SIG-M5 (cell line): ENCODE measurements at places on chromosomes 12 and 14.

GRCh38 chr14:60153991-60154390 is 11.2 kb downstream of the DHRS7 start:
- DNase-seq, result no peak

DNA sequence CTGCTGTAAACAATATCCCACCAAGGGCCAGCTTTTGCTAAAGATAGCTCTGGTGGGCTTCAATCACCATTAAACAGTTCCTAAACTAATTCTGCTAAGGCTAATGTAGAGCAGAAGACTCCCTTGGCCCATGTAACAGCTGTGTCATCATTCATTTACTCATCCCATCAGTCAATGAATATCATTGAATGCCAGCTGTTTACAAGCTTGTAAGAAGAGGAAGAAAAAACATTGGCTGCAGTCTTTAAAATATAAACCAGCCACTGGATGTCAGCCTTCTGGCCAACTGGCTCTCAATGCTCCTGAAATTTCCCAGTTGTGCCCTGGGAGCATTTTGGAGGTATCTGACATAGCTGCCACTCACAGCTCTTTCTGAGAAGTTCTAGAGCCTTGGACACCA is 18.0 kb upstream of the MAP3K9 start:
- DNase-seq, result no peak

DNA sequence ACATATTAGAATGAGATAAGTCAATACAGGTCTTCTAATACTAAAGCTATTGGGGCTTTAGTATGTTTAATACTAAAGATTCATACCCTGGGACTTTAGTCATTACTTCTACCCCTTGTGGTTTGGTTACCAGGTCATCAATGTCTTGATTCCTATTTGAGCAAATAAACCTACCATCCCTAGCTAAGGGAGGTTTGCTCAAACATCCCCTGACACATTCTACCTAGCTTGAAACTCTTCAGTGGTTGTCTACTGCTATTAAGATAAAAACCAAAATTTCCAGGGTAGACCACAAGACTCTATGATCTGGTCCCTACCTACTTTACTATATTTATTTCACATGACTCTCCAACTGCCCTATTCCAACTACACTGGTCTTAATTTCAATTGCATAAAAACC is 7.3 kb upstream of the C2CD5 start:
- DNase-seq, result no peak

DNA sequence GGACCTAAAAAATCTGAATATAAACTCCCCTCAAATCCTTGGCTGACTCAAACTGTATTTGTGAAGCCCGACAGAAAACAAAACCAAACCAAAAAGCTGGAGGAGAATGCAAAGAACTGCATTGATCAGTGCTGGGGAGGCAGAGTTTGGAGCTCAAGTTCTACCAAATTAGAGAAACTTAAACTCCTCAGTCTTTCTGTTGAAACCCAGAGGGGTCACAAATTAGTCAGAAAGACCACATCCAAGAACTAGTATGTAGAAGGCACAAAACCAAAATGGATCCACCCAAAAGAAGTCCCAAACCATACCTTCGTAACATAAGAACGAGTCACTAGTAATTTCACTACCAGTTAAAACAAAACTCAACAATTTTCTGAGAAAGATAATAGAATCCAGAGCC is 15.3 kb upstream of the PRKAB1 start:
- no peak for DNase-seq

GRCh38 chr12:72219937-72220336 is 52.2 kb upstream of the TRHDE start:
- DNase-seq, result no peak

DNA sequence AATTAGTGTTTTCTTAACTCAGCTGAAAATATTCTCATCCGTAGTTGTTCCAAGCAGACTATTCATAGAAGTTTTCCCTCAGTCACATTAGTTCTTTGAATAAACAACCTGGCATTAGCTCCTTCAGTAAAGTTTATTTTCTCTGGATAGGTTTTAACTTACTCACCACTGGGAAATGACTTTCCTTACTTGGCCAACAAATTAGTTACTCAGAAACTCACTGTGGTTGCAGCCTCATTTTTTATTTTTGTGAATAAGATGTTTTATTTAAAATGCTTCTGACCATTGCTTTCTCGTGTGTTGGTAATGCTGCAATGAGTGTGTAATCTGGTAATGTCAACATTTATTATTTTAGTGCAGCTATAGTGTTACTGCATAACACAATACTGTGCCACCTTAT is 74.9 kb downstream of the NOVA1 start:
- no peak for DNase-seq
